ENCODE measurements at places on chromosomes 3 and 15.

DNA sequence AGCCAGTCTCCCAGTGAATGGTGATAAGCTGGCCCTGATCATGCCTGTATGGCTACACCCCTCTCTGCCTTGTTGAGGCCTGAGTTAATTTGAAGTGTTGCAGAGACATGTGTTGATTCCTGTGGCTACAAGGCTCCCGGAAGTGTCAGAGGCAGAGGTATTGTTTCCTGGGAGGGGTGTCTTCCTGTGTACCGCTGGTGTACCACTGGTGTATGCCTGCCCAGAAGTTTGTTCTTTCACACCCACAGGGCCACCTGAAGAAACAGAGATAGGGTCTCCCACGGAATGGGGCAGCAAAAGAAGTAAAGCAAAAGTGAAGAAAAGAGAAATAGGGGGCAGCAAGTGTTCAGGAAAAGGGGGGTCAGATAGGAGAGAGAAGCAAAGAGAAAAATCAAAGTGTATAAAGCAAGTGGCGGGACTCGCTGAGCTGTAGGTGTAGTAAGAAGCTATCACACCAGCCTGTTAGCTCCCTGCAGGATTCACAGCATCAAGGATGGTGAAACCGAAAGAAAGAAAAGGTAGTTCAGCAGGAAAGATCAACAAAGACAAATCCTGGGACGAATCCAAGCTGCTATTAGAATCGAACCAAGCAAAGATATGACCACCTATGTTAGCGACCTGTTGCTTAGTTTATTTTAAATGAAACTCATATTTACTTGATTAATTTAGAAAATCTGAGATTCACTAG lies 36.6 kb upstream of the CD47 start:
- no peak for DNase-seq

- peak; percentile 33 for DNase-seq
Observed at GRCh38 chr15:24944954-24945353, 9.8 kb upstream of the SNRPN start.

DNA sequence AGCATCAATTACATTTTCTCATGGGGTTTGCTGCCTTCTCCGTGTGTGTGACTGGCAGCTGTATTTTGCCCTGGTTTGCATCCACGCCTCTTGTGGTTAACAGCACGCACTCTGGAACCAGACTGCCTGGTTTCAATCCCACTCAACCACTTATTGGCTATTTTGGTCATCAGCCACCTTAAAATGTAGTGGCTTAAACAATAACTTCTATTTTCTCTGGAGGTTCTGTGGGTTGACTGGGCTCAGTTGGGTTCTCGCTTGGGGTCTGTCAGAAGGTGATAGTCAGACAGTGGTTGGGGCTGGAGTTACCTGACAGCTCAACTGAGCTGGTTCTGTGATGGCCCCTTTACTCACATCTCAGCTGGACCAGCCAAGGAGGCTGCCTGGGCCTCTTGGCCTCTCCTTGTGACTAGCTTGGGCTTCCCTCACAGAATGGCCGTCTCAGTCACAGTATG lies 36.8 kb downstream of the EHD4 start:
- no peak for DNase-seq

DNA sequence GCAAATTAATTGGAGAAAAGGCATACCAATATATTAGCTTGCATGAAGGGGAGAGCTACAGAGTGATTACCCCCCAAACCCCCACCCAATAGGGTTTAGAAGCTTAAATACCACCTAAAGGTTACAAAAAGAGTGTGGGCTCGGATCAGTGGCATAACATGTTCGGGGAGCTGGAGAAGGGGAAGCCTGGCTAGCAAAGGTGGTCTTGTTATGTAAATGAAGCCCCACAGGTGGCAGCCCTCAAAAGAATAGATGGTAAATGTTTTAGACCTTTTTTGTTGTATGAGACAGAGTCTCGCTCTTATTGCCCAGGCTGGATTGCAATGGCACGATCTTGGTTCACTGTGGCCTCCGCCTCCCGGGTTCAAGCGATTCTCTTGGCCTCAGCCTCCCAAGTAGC lies 10.9 kb upstream of the PXK start:
- no peak for DNase-seq

- DNase-seq, result peak; percentile 6
Observed at GRCh38 chr3:99084826-99085225, 183.3 kb upstream of the DCBLD2 start.

GRCh38 chr3:126679318-126679751 lies 24.4 kb upstream of the TXNRD3 start:
- peak; percentile 68 for DNase-seq

- no peak for DNase-seq
Observed at GRCh38 chr3:163924600-163924999, 1153.7 kb downstream of the SI start.

DNA sequence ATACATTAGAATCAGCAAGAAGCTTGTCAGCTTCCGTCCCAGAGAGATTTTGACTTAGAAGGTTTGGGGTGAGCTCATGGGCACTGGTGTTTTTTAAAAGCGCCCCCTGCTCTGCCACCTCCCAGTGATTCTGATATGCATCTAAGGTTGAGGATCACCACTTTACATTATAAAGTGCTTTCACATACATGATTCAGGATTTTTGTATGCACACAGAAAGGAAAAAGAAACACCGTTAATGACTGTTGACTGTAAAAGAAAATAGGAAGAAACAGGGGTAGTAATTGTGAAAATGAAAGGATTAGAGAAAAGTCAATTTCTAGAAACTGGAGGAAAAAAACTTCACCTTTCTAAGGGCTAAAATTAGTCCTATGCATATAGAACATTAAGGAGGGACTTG lies 104.9 kb upstream of the ZBED2 start:
- DNase-seq, result no peak

DNA sequence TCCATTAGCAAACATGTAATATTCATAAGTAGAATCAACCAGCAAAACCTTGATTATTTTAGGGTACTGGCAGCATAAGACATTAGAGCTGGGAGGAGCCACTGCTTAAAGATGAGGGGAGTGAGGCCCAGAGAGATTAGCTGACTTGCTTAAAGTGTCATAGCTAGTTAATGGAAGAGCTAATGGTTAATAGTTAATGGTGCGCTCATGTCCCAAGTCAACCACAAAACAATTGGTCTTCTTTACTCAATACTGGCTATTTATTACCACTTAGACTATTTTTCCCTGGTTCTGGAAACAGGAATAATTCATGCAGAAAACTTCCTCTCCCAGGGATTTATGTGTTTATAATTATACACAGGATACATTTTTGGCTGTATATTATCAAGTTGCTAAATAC lies 33.1 kb downstream of the EIF4E3 start:
- DNase-seq, result no peak

GRCh38 chr15:53536479-53537120 lies 222.9 kb downstream of the WDR72 start:
- DNase-seq, result no peak

DNA sequence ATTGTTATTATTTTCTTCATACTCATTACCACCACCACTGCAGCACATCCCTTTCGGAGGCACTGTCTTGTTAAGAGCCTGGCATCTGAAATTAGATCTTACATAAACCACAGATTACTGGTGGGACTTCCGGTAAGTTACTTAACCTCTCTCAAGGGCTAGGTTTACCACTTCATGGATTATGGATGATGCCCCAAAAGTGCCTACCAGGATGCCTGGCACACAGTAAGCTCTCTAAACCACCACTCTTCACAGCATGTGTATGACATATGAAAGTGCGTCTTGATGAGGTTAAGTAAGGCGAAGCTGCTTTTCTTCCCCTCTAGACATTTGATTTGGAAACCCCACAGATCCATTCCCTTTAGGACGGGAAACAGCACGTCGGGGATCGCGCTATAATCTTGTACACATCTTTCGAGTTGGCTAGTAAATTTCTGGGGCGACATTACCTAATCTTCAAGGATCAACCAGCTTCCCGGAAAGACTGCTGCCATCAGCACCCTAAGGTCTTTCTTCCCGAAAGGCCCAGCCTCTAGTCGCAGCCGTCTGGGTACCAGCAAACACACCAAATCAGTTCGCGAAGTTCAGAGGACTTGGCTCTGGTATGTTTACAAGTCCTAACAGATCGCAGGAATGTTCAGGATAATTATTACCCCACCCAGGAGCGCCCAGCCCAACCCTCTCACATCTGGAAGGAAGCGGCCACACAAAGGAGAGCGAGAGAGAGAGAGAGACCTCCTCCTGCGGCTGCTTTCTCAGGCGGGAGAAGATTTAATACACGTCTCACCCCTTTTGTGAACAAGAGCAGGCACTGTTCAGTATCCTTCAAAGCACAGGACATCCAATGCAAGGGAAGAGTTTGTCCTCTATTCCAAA lies 155.1 kb upstream of the FRMD4B start:
- DNase-seq, result no peak

GRCh38 chr3:111668888-111669488 lies 73.8 kb upstream of the ZBED2 start:
- peak; percentile 72 for DNase-seq

- no peak for DNase-seq
Observed at GRCh38 chr3:52982839-52983238, 63.0 kb downstream of the SFMBT1 start.

DNA sequence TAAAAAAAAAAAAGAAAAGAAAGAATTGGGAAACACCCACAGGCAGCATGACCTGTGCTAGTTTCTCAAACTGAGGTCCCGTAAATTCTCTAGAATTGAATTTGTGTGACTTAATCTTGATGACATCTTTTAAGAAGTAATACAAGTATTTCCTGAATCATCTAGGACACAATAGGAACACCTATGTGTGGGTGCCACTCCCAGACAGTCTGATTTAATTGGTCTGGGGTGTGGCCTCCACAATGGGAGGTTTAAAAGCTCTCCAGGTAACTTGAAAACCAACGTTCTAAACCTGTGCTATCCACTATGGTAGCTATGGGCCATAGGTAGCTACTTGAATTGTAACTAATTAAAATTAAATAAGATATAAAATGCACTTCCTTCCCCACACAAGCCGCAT lies 28.1 kb downstream of the CFAP92 start:
- DNase-seq, result no peak

DNA sequence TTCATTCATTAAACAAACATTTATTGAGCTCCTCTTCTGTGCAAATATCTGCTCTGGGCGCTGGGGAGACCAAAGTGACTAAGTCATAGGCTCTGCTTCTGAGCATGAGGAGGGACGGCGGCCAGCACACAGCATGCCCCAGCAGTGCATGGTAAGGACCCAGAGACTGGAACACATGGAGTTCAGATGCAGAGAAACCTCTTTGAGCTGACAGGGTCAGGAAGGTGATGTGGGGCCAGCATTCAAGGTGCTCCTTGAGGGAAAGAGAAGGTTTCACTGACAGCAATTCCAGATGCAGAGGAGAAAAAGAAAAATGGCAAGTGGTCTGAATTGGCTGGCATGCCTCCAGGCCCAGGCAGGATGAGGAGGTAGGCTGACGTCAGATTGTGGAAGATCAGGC lies 234.5 kb downstream of the UACA start:
- no peak for DNase-seq

DNA sequence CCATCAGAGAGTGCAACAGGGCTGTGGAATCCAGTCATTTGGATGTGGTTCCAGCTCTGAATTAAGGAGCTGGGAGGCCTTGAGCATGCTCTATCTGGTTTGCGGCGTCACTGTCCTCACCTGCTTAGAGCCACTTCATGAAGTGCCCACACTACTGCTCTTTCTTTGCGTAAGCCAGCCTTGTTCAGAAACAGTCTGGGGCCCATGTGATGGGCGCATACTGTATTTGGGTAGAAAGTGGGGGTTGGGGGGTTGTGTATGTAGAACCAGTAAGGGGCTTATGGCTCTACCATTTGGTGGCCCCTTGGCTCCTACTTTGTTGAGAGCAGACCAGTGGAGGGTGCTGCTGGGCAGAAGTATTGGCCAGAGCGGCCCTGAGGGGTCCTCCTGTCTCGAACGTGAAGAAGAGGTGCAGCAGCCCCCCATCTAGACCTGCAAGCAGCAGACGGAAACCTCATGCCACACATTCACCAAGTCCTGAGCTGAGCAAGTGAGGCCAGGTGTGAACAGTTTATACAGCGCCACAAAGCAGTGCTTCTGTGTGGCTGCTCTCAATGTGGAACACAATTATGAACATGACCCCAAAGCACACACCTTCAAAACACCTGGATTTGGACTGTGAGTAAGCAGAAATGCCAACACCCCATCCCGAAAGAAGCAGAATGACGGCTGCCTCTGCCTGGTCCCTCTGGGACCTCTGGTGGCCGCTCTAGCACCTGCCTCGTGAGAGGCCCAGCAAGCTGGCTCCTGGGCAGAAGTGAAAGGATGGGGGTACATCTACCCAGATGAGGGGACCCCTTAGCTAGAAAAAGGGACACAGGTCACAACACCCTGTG lies 26.6 kb downstream of the SRPRB start:
- no peak for DNase-seq

DNA sequence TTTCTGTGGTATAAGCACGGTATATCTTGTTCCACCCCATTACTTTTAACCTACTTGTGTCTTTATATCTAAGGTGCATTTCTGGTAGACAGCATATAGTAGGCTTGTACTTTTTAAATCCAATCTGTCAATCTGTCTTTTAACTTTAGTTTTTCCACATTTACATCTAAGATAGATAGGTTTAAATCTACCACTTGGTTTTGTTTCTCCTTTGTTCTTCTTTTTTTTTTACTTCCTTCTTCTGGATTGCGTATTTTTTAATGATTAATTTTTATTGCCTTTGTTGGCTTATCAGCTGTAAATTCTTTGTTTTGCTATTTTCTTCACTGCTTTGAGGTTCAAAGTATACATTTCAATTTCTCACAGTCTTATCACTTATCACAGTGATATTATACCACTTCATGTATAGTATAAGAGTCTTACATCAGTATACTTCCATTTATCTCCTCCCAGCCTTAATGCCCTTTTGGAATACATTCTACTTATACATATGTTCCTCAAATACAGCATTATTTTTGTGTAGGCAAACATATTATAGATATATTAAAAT lies 31.0 kb downstream of the IQCB1 start:
- no peak for DNase-seq

- no peak for DNase-seq
Observed at GRCh38 chr15:90860942-90861675, 7.3 kb upstream of the FURIN start.

All from fibroblast of skin of back (primary cell).